ENCODE measurements at places on chromosomes 7 and 10.

DNA sequence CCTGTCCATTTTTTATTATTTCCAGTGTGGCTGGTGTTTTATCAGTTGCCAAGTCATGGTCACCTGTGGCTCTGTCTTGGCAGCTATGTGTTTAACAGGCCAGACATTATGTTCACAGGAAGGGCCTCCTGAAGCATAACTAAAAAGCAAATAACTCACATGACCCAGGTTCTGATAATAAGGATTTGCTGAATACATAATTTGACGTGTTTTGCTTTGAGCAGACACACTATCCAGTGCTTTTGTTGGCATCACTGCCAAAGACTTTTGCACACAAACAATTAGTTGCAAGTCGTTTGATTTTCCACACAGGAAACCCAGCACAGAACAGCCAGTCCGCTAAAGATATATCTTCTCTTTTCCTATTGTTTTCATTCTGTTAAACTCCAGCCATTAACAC, 173.6 kb downstream of the ARL4A start:
- no peak for DNase-seq

- no peak for DNase-seq
Observed at GRCh38 chr10:33193701-33194521, 140.6 kb downstream of the NRP1 start.

DNA sequence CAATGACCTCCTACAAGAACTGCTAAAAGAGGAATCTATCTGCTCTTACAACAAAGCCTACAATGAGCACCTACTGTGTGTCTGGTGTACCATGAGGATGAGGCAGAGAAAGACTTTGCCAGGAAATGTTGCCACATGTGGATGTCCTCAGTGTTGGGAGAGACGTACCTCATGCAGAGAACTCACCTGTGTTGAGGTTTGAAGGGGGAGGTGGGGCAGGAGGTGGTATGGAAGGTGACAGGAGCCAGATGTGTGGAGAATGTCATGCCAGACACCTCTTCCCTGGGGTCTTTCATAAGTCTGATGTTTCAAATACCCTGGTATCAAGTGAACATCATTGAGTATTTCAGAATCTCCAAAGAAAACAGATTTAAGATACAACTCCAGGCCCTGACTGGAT, 220.1 kb upstream of the RNF32 start:
- DNase-seq = no peak

DNA sequence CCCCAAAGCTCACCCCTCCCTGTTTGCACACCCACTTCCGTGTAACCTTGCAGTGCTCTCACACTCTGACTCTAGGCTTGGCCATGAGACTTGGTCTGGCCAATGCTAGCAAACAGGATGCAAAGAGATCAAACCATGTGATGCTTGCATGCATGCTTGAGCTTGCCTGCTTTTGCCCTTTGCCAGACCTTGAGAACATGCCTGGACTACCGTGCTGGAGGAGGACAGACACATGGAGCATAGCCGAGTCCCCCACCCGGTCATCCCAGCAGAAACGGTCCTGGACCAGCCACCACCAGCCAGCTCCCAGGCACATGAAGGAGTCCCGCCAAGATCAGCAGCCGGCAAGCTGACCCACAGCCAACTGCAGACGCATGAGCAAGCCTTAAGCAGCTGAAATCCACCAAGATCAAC, 23.4 kb downstream of the PYROXD2 start:
- no peak for DNase-seq

- DNase-seq = peak; percentile 57
Observed at GRCh38 chr7:131111081-131111576, 216.5 kb upstream of the MKLN1 start.

GRCh38 chr7:139798221-139798620, 20.4 kb upstream of the HIPK2 start:
- DNase-seq = no peak

- no peak for DNase-seq
Observed at GRCh38 chr7:22356701-22357310, at the start of gene RAPGEF5. TSS of gene RAPGEF5 (minus strand) at chr7:22357154. CDS start at chr7:22357060, 94 bp downstream.

DNA sequence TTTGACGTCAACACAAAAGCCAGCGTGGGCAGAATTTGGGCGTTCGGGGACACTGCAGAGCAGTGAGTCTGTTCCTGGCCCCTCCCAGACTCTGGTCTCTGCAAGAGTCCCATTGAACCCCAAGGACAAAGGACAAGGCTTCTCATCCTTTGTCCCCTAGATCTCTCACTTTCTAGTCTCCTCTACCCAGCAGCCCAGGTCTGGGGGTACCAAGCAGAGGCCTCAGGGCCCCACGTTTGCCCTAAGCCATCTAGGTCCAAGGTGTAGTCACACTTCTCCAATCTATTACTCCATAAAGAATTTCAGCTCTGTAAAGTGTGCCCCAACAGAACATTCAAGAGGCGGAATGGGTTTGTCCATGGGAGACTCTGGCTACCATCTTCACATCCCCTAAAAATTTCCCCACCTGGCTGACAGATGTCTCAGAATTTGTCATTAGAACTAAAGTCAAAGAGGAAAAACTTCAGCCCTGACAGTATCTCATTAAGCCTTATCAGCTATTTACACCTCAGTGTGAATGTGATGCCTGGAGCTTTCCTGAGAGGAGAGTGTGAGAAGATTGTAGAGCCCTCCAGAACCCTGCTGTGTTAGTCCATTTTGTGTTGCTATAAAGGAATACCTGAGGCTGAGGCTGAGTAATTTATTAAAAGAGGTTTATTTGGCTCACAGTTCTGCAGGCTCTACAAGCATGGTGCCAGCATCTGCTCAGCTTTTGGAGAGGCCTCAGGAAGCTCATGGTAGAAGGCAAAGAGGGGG, 81.4 kb upstream of the HABP2 start:
- no peak for DNase-seq

DNA sequence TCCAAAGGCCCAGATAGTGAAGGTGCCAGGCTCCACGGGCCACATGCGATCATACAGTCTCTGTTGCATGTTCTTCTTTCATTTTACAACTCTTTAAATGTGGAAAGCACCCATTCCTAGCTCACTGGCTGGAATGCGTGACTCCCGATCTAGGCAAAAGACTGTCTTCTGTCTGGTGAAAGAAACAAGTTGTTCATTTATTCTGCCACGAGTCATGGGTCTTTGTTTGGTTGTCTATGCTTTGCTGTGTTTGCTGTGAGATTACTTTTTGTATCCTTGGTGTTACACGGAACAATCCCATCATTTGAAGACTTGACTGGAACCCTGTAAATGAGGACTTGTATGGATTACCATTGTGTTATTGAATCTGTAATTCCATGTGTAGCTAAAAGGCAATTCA, 41.9 kb downstream of the NPVF start:
- DNase-seq = no peak

GRCh38 chr7:105229641-105230040, 159.1 kb downstream of the SRPK2 start:
- no peak for DNase-seq

- no peak for DNase-seq
Observed at GRCh38 chr7:99772565-99772964, 11.4 kb downstream of the CYP3A4 start.

DNA sequence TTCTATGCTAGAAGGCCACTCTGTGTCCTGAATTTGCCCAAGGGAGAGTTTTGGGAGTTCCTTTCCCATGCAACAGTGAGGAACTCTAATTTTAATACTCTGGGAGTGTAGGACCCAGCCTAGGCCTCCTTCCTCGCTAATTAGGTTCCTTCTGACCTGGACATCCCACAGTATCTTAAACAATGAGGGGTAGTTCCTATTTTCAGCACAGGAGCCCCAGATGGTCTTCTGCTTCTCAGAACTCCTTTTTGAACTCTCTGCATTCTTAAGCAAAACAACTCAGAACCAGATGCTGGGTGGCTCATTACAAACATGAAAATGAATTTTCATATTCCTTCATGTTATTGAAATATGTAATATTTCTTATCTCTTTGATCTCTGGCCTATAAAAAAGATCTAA, 116.9 kb downstream of the LRMDA start:
- DNase-seq = no peak

- DNase-seq = no peak
Observed at GRCh38 chr10:79333513-79333912, 13.8 kb upstream of the PPIF start.

GRCh38 chr10:106493751-106494150, 670.8 kb downstream of the SORCS1 start:
- DNase-seq = no peak

DNA sequence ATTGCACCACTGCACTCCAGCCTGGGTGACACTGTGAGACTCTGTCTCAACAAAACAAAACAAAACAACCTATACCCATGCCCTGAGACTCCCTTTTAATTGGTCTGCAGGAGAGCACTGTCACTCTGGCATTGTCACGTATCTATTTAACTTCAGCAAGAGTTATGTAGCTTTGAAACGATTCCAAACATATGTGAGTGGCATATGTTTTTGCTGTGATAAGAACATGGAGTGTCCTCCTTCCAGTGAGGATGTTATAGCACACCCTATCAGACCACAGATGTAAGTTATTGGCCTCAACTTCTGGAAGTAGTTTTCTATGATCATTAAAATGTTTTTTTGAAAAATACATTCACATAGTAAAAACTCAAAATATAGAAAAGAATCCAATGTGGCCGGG, 15.5 kb upstream of the DNAJC12 start:
- peak; percentile 2 for DNase-seq

DNA sequence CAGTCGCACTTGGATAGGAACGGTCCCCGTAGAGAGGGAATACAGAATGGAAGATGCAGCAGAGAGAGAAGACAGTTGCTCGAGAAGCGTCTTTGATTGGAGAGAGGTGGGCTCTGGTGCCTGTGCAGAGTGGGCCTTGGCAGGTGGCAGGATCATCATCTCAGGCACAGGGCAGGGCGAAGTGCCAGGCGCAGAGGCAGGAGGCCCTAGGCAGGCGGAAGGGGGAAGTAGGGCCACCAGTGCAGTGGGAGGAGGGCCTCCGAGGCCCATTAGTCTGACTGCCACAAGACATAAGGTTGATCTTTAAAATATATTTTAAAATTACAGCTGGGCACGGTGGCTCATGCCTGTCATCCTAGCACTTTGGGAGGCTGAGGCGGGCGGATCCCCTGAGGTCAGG, 10.1 kb downstream of the CARD11 start:
- no peak for DNase-seq

GRCh38 chr7:147803606-147804005, 787.0 kb upstream of the C7orf33 start:
- DNase-seq = peak; percentile 95

GRCh38 chr10:113005380-113005779, 55.3 kb downstream of the TCF7L2 start:
- no peak for DNase-seq
